Muscle of arm (tissue), 14 donors: ENCODE measurements at places on chromosomes 3 and 15. TPM values are rescaled to one million over a fixed set of nuclear protein-coding genes. Genes with fewer than 3 reads are reported as not detected.

- no peak for DNase-seq
Measured at GRCh38 chr3:175619369-175619768, 760.2 kb downstream of the NAALADL2 start.

- no peak for DNase-seq
Measured at GRCh38 chr3:48555949-48556795, 431 bp downstream of the PFKFB4 start.

SCG3 gene
- polyA plus RNA-seq = 0.07 TPM

GRCh38 chr3:179179979-179180759, 32.0 kb downstream of the PIK3CA start:
- DNase-seq = no peak

GOLGA6B gene
- polyA plus RNA-seq = not detected

- no peak for DNase-seq
Measured at GRCh38 chr3:176937541-176937940, 259.7 kb downstream of the TBL1XR1 start.

HIGD2B gene
- not detected for polyA plus RNA-seq

- DNase-seq = no peak
Measured at GRCh38 chr3:28791713-28792255, 443.2 kb upstream of the AZI2 start.

DNA sequence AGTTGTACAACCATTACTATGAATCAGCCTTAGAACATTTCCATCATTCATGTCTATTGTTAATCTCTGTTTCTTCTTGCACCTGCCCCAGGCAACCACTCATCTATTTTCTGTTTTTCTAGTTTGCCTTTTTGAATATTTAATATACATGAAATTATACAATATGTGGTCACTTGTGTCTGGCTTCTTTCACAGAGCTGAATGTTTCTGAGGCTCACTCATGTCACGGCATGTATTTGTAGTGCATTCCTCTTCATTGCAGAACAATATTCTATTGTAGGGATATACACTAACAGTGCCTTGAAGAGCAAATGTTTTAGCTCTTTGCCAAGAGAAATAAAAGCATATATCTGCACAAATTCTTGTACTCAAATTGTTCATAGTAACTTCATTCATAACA, 32.9 kb downstream of the CERS3 start:
- no peak for DNase-seq

DNA sequence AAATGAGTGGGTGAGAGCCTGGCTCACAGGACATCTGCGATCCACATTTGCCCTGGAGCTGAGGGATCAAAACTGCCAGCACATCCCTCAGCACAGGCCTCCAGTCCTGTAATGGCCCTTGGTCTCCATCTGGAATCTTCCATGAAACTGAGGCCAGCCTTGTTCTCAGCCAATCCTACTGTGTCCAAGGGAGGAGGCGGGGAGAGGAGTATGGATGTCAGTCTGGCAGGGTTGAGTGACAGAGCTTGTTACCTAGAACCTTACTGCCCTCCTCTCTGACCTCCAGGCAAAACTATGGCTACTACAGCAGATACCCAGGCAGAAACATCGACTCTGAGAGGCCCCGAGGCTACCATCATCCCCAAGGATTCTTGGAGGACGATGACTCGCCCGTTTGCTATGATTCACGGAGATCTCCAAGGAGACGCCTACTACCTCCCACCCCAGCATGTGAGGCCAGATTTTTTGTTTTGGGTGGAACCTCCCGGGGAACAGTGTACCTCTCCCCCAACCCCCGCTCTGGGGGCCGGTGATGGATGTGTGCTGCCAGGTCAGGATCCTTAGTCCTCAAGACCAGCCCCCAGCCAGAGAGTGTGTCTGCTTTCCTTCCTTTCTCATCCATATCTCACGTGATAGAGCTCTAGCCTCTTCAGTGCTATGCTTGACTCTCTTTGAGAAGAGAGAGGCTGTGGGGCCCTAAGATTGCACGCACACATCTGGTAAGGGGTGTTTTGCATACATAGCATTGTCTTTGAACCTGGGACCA, 41.3 kb downstream of the CHDH start:
- no peak for DNase-seq

DNA sequence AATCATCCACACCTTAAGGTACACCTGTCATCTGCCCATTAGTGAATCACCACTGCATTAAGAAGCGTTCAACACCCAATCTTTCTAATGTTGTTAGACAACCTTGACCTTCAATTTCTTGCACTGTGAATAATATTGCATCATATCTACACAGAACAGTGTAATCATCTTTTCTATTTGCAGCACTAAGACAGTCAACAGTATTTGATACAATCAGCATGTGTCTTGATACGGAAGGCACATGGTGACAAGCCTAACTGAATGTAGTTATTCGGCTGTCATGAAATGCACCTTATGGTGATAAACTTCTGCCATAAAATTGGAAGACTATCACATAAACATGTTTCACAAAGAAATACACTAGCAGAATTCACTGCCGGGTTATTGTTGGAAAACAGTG, 253.9 kb upstream of the THRB start:
- no peak for DNase-seq

XXYLT1 gene
- not detected for polyA plus RNA-seq

- DNase-seq = peak; percentile 21
Measured at GRCh38 chr15:29089731-29090616, 179.6 kb downstream of the NSMCE3 start.
